ENCODE measurements at places on chromosomes 7 and 10. TPM values are rescaled to one million over a fixed set of nuclear protein-coding genes. Genes with fewer than 3 reads are reported as not detected.

- H3K36me3 ChIP-seq: no peaks in the 10 kb centered on the region
- no peak overlapping the region for H3K4me3 ChIP-seq
- H3K27me3 ChIP-seq: no peaks in the 10 kb centered on the region
- H3K4me1 ChIP-seq: no peaks in the 10 kb centered on the region
These were observed 113.0 kb downstream of the CYP26A1 start for GRCh38 chr10:93186653-93187052.

GPER1 gene
- total RNA-seq: 8.2 TPM

- no peak for DNase-seq
- H3K4me3 ChIP-seq: no peak overlapping the region
- no peak overlapping the region for H3K27ac ChIP-seq
- no peaks in the 10 kb centered on the region for H3K27me3 ChIP-seq
- no peaks in the 10 kb centered on the region for H3K4me1 ChIP-seq
- no peaks in the 10 kb centered on the region for H3K36me3 ChIP-seq
These were observed 113.7 kb downstream of the LHPP start for GRCh38 chr10:124575107-124576035.

JAKMIP3 gene
- 0.10 TPM for total RNA-seq

TMEM140 gene
- 3.8 TPM for total RNA-seq

SGMS1 gene
- total RNA-seq: 19.4 TPM

PRKG1 gene
- 8.1 TPM for total RNA-seq

DNA sequence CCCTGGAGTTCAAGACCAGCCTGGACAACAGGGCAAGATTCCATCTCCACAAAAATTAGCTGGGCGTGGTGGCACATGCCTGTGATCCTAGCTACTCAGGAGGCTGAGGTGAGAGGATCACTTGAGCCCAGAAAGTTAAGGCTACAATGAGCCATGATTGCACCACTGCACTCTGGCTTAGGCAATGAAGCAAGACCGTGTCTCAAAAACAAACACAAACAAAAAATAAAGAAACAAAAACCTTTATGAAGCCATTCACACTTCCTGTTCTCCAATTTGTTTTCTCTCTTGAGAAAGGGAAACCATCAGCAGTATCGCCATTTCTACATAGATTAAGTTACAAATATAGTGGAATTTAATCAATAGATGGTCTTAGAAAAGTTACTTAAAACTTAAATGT lies 19.8 kb downstream of the YME1L1 start:
- DNase-seq: no peak
- H3K27ac ChIP-seq: no peak overlapping the region
- no peaks in the 10 kb centered on the region for H3K27me3 ChIP-seq
- H3K36me3 ChIP-seq: peaks cover 8% of the 10 kb centered on the region
- no peak overlapping the region for H3K4me3 ChIP-seq

- no peaks in the 10 kb centered on the region for H3K36me3 ChIP-seq
- no peaks in the 10 kb centered on the region for H3K27me3 ChIP-seq
- DNase-seq: no peak
- H3K4me1 ChIP-seq: no peaks in the 10 kb centered on the region
These were observed 482.5 kb downstream of the GLRX3 start for GRCh38 chr10:130618647-130619046.

DNA sequence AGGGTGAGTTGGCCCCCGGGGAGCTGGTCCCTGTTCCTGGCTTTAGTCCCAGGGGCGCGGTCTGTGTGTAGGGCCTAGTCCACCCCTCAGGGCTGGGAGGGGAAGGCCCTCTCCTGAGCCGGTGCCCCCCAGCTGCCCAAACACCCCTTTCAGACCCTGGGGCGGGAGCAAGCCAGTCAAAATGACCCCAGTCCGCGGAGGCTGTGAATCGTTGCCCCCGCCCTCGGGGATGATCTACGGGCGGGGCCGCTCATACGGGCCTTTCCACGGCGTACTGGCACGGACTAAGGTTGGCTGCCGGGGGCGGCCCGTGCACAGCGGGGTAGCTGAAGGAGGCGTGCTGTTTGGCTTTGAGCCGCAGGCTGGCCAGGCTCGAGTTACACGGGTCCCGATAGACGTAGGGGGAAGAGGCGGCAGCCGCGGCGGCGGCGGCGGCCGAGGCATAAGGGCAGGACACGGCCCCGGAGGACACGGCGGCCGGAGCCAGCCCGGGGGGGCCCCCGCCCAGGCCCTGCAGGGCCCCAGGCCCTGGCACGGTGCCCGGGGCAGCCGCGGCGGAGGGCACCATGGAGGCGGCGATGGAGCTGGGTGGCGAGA lies 4.3 kb downstream of the ELOVL3 start:
- peaks cover 19% of the 10 kb centered on the region for H3K27me3 ChIP-seq
- peak; percentile 35 for DNase-seq
- no peaks in the 10 kb centered on the region for H3K36me3 ChIP-seq
- H3K27ac ChIP-seq: no peak overlapping the region
- peak overlapping the region; percentile 51 for H3K4me3 ChIP-seq

FBXL13 gene
- total RNA-seq: 0.17 TPM

DNA sequence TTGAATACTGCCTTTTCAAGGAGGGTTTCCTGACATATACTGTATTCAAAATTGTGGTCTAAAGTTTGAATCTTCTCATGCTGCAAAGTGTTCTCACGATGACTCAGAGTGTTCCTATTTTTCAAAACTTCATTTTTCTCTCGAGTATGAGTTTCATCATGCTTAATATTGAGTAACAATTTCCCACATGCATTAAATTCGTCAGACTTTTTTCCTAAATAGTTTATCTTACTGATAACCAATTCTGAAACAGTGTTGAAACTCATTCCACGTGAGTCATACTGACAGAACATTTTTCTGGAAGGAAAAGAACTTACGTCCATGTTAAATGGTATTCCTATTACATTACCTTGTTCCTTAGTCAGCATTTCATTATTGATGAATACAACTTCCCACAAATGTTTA lies 44.1 kb downstream of the ZNF33B start:
- peaks cover 14% of the 10 kb centered on the region for H3K36me3 ChIP-seq
- H3K27me3 ChIP-seq: no peaks in the 10 kb centered on the region
- H3K4me1 ChIP-seq: no peaks in the 10 kb centered on the region

DNA sequence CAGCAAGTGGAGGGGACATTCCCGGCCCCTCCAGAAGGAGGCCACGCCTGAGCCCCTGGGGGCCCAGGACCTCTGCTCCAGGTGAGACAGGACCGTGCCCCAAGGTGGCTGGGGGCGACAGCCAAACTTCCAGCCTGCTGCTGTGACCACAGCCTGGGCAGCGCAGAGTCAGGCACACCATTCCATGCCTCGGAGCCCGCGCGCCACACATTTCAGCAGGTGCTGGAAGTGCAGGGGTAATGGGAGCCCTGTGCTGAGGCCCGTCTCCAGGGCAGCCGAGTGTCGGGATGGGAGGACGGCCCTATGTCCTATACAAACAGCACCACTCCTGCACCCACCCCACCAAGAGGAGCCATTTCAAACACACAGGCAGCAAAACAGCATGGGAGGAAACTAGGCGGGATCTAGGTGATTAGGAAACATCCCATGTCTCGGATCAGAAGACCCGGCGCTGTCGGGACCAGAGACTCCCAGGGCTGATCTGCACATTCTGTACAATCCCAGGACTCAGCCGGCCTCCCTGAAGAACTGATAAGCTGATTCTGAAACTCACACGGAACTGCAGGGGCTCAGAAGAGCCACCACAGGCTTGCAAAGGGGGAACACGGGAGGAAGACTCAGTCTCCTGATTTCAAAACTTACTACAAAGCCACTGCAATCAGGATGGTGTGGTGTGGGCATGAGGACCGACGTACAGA lies 272.3 kb downstream of the ELFN1 start:
- no peak for DNase-seq
- no peak overlapping the region for H3K27ac ChIP-seq
- no peaks in the 10 kb centered on the region for H3K4me1 ChIP-seq
- no peaks in the 10 kb centered on the region for H3K27me3 ChIP-seq
- no peaks in the 10 kb centered on the region for H3K36me3 ChIP-seq

DNA sequence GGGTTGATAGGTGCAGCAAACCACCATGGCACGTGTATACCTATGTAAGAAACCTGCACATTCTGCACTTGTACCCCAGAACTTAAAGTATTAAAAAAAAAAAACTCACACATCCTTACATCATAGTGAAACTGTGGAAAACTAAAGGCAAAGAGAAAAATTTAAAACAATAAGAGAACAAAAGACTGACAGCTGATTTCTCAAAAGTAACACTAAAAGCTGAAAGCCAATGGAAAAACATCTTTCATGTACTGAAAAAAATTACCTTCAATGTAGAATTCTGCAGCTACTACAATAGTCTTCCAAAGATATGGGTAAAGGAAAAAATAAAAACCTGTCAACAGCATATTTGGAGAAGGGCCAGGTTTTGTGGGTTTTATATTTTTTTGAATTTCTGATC lies 729.1 kb upstream of the NRP1 start:
- DNase-seq: no peak
- no peak overlapping the region for H3K4me3 ChIP-seq
- H3K27ac ChIP-seq: no peak overlapping the region
- no peaks in the 10 kb centered on the region for H3K27me3 ChIP-seq

DNA sequence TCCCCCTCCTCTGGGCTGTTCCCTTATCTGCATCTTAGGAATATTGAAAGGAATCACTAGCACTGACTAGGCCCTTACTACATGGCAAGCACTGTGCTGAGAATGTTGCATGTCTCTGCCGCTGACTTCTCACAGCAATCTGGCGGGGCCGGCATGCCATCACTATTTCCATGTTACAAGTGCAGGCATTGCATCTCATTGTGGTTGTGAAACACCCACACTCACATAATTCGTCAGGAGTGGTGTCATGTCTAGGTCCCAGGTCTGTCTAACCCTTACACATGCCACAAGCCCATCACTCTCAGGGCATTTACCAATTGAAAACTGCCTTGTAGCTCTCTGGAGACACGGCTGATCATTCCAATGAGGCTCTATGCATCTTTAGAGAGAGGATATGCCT lies 8.5 kb upstream of the IL2RA start:
- no peaks in the 10 kb centered on the region for H3K36me3 ChIP-seq
- no peaks in the 10 kb centered on the region for H3K4me1 ChIP-seq
- H3K27ac ChIP-seq: no peak overlapping the region
- no peak overlapping the region for H3K4me3 ChIP-seq
- no peaks in the 10 kb centered on the region for H3K27me3 ChIP-seq

DNA sequence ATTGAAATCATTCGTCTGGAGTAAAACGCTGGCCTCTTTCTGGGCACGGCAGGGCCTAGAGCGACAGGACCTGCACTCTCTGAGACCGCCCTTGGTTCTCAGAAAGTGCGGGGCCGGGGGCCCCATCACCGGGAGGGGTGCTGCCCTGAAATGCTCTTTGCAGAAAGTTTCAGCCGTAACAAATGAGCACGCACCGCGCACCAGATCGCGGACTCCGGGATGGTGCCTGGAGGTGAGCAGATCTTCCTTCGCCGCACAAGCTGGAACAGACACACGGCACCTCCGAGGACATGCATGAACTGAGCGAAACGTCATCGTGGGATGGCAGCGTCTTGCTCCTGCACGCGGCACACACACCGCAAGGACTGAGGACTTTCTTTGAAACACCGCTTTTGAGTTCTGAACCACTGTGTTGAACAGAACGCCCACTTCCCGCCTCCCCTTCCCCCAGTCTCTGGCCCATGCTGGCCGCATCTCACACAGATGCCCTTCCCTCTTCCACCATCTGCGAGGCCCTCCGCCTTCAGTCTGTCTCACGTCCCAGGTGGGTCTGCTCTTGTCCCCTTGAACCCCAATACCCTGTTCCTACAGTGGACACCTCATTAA lies 538.7 kb upstream of the MGMT start:
- no peak overlapping the region for H3K4me3 ChIP-seq
- no peaks in the 10 kb centered on the region for H3K27me3 ChIP-seq
- no peaks in the 10 kb centered on the region for H3K4me1 ChIP-seq
- H3K36me3 ChIP-seq: no peaks in the 10 kb centered on the region
- no peak for DNase-seq

ODAD2 gene
- 0.61 TPM for total RNA-seq

GRCh38 chr7:104852386-104852785 lies 161.6 kb upstream of the KMT2E start:
- H3K27me3 ChIP-seq: no peaks in the 10 kb centered on the region
- no peaks in the 10 kb centered on the region for H3K36me3 ChIP-seq
- no peak overlapping the region for H3K27ac ChIP-seq
- no peak overlapping the region for H3K4me3 ChIP-seq
- no peak for DNase-seq

DNA sequence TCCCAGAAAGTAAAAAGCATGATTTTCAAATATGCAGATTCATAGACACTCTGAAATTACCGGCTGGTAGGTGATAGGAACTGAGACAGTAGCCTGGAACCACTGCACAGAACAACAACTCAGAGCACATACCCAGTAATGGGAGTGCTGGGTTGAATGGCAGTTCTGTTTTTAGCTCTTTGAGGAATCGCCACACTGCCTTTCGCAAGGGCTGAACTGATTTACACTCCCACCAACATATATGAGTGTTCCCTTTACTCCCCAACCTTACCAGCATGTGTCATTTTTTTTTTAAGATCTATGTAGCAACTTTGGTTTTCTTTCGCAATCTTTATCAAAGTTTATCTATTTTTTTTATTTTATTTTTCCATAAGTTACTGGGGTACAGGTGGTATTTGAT lies 358.8 kb downstream of the CALN1 start:
- H3K36me3 ChIP-seq: no peaks in the 10 kb centered on the region
- H3K27ac ChIP-seq: no peak overlapping the region
- H3K4me3 ChIP-seq: no peak overlapping the region

DNA sequence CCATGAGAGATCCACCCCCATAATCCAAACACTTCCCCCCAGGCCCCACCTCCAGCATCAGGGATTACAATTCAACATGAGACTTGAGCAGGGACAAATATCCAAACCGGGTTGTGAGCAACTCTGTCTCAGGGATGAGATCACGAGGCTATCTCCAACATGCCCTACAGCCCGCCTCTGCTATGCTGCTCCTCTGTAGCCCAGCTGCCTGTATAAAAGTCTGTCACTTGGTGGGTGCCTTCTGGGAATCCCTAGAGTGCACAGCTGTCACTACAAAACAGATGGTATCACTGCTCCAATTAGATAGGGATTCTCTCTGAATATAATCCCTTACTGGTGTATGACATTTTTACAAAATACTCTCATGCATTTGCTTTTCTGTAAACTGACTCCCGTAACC lies 114.9 kb upstream of the NANOS1 start:
- no peaks in the 10 kb centered on the region for H3K27me3 ChIP-seq
- no peak for DNase-seq
- H3K4me1 ChIP-seq: no peaks in the 10 kb centered on the region
- H3K4me3 ChIP-seq: no peak overlapping the region

TMEM72 gene
- 14.5 TPM for total RNA-seq

- H3K4me3 ChIP-seq: no peak overlapping the region
- no peaks in the 10 kb centered on the region for H3K36me3 ChIP-seq
- no peaks in the 10 kb centered on the region for H3K4me1 ChIP-seq
- no peak overlapping the region for H3K27ac ChIP-seq
These were observed 4.0 kb upstream of the DIP2C start for GRCh38 chr10:693506-693905.

Measured in colonic mucosa (tissue), 4 donors.